ENCODE measurements at places on chromosomes 11 and 22. TPM values are rescaled to one million over a fixed set of nuclear protein-coding genes. Genes with fewer than 3 reads are reported as not detected.

The OR52N1 gene
- not detected for total RNA-seq

The OR51F1 gene
- not detected for total RNA-seq

The CCND1 gene
- 365 TPM for total RNA-seq

The PGA3 gene
- total RNA-seq, result 0.64 TPM

The TBC1D10A gene
- 29.8 TPM for total RNA-seq

The SLN gene
- not detected for total RNA-seq

The SOX6 gene
- total RNA-seq, result 22.0 TPM
